ENCODE measurements at places on chromosomes 12 and 14.

- peak; percentile 25 for DNase-seq
Observed at GRCh38 chr12:50589650-50590435, 85.1 kb downstream of the DIP2B start.

GRCh38 chr12:133233993-133234564 lies 1.6 kb downstream of the ANHX start:
- DNase-seq: no peak

- DNase-seq: no peak
Observed at GRCh38 chr12:47910486-47910885, 5.7 kb upstream of the VDR start.

GRCh38 chr14:70888681-70889175 lies 18.5 kb upstream of the PCNX1 start:
- peak; percentile 25 for DNase-seq

- DNase-seq: no peak
Observed at GRCh38 chr12:64028541-64028940, 184.0 kb downstream of the SRGAP1 start.

GRCh38 chr12:119156401-119157044 lies 22.2 kb upstream of the HSPB8 start:
- no peak for DNase-seq

- peak; percentile 26 for DNase-seq
Observed at GRCh38 chr12:54159140-54159539, 29.6 kb downstream of the SMUG1 start.

DNA sequence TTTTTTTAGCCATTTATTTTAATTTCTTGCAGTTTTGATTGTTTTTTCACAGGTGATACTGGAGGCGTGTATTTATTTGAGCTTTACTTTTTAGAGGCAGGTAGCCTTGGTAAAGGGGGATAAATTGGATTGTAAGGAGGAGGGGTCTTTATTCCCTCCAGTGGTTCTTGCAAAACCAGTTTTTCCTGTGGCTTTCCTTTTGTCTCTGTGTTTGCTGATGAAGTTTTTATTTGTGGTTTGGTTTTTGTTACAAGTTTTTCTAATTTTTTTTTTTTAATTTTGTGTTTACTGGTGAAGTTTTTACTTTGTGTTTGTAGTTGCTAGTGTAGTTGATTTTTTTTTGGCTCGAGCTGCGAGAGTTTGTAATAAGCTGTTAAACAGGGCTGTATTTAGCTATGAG lies 278.5 kb downstream of the PRKD1 start:
- DNase-seq: no peak

DNA sequence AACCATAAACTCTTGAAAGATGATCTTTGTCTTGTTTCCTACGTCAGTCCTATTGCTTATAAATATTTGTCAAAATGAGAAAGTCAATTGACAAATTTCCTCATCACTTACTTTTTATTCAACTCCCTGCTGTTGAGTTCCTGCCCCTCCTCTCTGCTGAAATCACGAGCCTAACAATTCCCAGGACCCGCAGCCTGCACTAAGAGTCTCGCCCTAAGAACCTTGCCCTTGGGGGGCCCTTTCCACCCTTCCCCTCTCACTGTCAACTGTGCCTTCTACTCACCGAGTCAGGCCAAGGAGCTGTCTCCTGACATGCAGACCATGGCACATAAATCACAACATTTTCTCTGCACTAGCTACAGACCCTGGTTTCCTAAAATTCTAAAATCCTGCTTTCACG lies 99.0 kb downstream of the STAB2 start:
- no peak for DNase-seq

- DNase-seq: no peak
Observed at GRCh38 chr12:120722784-120723183, 2.8 kb upstream of the ACADS start.
